ENCODE measurements at places on chromosomes 12 and 14.

DNA sequence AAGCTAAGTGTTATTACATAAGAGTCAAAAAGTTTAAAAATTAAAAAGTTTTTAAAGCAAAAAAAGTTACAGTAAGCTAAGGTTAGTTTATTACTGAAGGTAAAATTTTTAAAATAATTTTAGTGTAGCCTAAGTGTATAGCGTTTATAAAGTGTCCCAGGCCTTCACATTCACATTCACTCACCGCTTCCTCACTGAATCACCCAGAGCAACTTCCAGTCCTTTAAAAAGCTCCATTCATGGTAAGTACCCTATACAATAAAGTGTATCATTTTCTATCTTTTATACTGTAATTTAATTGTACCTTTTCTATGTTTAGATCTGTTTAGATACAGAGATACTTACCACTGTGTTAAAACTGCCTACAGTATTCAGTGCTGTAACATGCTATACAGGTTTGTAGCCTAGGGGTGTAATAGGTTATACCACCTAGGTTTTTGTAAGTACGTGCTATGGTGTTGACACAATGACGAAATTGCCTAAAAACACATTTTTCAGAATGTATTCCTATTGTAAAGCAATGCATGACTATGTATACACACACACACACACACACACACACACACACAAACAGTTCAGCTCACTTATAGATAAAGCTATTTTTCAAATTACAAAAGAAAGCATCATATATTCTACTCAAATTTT is 3.7 kb downstream of the CLEC14A start:
- DNase-seq: no peak

GRCh38 chr14:42428996-42429395 is 822.3 kb downstream of the LRFN5 start:
- DNase-seq: no peak

DNA sequence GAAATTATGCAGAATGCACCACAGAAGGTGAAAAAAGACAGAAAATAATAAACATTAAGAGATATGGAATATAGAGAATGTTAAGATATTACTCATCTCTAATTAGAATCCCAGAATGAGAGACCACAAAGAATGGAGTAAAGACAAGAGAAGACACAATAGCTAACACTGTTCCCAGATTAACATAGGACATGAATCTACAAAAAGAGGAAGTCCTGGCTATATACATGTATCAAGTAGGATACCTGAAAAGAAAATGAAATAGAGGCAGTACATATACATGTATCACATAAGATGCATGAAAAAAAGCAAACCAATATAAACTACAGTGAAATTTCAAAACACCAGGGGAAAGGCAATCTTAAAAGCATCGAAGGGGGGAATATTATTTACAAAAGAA is 5.6 kb upstream of the EPS8 start:
- no peak for DNase-seq

DNA sequence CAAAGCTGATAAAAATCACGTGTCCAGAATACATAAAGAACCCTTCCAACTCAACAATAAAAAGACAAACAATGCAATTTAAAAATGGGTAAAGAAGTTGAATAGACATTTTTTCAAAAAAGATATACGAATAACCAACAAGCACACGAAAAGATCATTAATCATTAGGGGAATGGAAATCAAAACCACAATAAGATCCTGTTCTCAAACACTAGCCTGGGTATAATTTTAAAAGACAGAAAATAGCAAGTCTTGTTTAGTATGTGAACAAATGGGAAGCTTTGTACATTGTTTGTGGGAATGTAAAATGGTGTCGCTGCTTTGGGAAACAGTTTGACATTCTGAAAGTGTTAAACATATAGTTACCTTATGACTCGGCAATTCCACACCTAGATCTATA is 86.3 kb upstream of the LMNTD1 start:
- DNase-seq: no peak

DNA sequence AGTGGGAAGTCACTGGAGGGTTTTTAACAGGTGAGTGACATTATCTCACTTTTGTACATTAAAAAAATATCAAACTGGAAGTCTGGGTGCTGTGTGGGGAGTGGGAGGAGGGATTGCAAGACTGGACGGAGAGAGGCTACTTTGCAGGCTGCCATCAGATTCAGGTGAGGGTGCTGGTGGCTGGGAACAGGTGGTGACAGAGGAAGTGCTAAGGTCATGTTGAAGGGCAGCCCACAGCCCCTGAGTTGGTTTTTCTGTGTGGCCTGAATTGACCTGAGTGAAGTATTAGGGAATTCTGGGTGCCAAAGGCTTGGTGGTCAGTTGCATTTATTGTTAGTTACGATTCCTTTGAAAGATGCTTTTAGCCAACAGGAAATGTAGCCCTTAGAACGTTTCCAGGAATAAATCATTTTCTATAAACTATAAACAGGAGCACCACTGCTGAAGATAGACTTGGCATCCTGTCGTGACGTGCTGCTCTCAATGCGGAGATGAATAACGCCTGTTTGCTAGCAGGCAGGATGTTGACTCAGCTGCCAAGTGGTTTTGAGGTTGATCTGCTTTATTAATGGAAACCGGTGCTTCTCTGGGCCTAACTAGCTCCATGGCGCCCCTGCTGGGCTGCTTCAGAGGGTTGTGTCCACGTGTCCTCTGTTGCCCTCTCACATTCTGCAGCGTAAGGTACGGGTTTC is 707.5 kb upstream of the TMEM132C start:
- DNase-seq: peak; percentile 14

DNA sequence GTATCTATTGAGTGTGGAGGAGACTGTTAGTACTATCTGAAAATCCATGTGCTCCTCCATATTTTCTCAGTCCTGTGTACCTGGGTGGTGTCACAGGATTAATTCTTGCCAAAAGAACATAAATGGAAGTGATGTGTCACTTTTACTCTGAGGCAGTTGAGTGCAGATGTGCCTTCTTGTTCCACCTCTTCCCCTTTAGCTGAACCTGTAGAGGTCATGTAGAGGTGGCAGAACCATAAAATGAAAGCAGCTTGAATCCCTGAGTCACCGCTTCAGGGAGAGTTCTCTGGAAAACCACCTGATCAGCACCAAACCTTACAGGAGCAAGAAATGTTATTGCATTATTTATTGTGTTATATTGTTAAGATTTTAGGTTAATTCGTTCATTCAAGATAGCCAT is 14.7 kb upstream of the SLC25A3 start:
- no peak for DNase-seq

DNA sequence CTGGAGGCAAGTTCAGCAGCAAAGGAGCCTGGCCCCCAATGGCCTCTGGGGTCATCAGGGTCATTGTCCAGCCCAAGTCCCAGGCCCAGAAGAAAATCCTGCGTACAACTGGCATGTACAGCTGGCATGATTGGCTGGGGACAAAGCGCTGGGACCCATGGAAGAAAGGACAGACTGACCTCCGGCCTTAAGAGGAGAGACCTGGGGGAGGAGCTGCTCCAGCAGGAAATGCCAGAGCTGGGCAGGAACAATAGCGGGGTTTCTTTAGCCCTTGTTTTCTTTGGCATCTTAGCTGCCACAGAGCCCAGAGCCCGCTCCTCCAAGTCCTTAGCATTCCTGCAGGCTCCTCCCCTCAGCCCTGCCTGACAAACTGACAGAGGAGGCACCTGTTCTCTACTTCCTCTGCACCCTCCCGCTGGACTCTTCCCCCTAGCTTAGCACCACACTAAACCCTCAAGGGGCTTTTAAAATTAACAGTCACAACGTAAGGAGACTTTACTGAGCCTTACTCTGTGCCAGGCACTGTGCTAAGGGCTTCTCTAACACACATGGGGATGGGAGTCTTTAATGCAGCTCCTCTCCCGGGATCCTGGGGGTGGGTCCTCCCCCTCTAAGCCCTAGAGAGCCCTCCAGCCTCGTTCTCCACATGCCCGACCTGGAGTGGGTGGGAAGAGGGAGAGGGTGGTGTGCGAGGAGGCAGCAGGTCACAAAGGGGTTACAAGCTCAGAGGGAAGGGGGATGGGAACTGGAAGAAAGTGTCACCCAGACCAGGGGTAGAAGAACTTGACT is 1.8 kb upstream of the AQP5 start:
- no peak for DNase-seq

GRCh38 chr14:80776186-80776585 is 165.4 kb downstream of the CEP128 start:
- DNase-seq: no peak

DNA sequence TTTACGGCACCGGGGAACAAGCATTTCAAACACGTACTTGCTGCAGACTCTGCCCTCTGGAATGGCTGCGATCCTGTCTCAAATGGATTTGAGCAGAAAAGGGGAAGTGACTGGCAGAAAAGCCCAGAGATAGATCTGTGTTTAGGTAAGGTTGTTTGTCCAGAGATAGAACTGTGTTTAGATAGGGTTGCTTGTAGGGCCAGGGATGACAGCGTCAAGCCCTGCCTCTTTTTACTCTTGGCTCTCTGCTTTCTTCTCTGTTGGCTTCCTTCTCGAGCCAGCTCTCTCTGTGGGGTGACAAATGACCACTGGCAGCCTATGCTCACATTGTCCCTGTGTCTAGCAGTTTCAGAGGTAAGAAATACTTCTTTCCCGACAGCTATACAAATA is 11.4 kb downstream of the DGLUCY start:
- no peak for DNase-seq

DNA sequence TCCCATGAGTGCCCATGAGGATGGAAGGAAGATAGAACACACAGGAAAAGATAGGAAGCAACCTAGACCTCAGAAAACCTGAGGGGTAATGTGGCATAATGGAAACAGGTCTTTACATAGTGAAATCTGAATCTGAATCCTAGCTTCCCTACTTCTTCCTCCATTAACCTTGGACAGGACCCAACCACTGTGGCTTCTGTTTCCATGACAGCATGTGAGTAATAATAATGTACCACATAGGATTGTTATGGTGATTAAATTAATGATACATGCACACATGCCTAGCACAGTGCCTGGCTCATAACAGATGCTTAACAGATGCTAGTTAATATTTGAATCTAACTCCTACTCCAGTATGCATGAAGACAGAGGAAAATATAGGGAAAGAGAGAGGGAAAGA is 11.2 kb downstream of the TTC9 start:
- no peak for DNase-seq

- no peak for DNase-seq
Observed at GRCh38 chr14:101937926-101938767, 26.2 kb upstream of the DYNC1H1 start.

DNA sequence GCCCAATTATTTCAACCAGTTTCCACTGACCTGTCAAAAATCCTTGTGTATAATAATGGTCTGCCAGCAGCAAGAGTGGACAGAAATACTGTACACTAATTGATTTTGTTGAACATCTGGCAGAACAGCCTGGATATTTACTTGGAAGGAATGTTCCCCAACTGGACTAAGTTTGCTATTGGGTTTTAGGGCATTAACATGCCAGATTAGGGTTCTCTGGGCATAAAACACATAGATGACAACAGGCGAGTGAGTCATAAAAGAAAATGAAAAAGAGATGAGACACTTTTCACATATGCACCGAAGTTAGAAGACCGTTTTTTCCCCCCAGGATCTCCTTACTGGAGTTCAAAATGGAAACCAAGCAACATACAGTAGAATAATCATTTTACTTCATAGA is 236.3 kb upstream of the NAV3 start:
- no peak for DNase-seq

- no peak for DNase-seq
Observed at GRCh38 chr12:110913119-110914056, 7.0 kb downstream of the MYL2 start.

DNA sequence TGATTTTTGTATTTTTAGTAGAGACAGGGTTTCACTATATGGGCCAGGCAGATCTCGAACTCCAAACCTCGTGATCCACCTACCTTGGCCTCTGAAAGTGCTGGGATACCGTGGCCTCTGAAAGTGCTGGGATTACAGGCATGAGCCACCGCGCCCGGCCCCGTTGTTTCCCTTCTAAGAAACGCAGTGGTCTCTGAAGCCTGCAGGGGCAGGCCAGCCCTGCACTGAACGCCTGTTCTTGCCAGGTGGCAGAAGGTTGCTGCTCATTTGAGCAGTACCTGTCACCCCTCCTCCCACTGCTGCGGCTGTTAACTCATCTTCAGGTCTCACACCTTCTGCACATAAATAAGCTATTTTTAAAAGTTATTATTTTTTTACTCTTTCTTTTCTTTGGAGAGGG is 24.3 kb downstream of the GPRC5A start:
- DNase-seq: no peak

- DNase-seq: no peak
Observed at GRCh38 chr14:98510392-98510791, 761.6 kb downstream of the BCL11B start.

DNA sequence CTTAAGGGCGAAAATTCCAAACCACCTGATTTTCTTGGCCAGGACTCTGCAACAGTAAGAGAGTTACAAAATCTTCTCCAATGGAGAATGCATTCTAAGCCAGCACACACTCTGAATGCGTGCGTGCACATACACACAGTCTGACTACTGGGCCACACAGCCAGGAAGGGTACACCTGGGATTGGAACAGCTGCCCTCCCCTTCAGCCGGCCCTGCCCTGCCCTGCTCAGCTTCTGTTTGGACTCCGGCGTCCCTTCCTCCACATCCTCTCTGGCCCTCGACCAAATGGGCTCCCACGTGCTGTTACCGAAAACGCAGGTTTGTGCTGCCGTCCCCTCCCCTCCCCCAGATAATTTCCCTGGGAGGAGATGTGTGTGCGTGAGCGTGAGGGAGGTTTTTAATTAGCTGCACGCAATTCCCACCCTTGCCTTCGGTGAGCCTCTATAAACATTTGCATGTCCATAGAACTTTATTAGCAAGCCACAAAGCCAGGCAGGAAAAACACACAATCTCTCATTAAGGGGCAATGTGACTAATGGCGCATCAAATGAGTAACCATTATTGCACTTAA is 43.0 kb downstream of the CCNK start:
- DNase-seq: no peak

- no peak for DNase-seq
Observed at GRCh38 chr14:54664961-54665360, 98.0 kb downstream of the SAMD4A start.

Data from stimulated activated CD4-positive, alpha-beta T cell treated with anti-CD3 and anti-CD28 coated beads, TNF-alpha, amount 100 ng/mL, for 1 hour (primary cell).